ENCODE measurements at places on chromosomes 4 and X. TPM values are rescaled to one million over a fixed set of nuclear protein-coding genes. Genes with fewer than 3 reads are reported as not detected.

IL13RA2 gene
- 1.8 TPM for polyA plus RNA-seq

TMEM156 gene
- 3.2 TPM for polyA plus RNA-seq

SLITRK2 gene
- polyA plus RNA-seq, result 1.7 TPM

FGFR3 gene
- 98.6 TPM for polyA plus RNA-seq

TEX11 gene
- polyA plus RNA-seq, result 0.20 TPM

- DNase-seq, result no peak
These were observed 103.8 kb upstream of the ATP6AP2 start for GRCh38 chrX:40476958-40477357.

- DNase-seq, result no peak
These were observed 120.5 kb downstream of the CAMK2D start for GRCh38 chr4:113641025-113641431.

DNA sequence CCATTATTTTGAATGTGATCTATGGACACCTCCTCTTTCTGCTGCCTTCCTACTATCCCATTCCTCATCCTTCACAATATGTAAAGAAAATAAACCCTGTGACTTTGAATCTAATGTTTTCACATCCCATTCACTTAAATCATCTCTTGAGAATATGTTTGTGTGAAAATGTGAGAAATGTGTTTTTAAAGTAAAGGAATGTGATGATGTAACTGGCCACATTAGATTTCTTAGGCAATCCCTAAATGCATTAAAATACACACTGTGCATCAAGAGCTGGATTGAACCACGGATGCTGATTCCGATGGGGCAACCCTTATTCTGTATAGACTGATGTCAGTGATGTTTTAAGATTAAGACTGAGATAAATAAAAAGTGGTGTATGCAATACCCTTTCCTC is 558.9 kb upstream of the TENM3 start:
- DNase-seq, result no peak

GRCh38 chr4:184201179-184201578 is 16.5 kb downstream of the ENPP6 start:
- DNase-seq, result no peak

DNA sequence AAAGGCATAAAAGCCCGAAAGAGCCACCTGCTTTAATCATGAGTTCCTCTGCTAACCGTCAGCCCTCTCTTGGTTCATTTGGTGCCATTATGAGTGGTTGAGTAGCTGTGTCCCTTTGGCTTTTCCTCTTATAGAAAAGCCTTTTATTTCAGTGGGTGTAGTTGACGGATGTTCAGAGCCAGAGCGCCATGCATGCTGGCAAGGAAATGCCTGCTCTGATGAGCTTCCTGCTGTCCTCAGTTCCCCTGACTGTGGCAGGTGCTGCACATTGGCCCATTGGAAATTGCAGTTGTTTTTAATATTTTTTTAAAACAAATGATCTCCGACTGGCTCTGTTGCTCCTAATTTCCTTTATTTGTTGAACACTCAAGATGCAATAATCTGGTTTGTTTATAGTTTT is 77.3 kb upstream of the LIMCH1 start:
- DNase-seq, result no peak

- no peak for DNase-seq
These were observed 4.3 kb downstream of the AMTN start for GRCh38 chr4:70522626-70523025.

- DNase-seq, result no peak
These were observed 40.7 kb downstream of the SPCS3 start for GRCh38 chr4:176360446-176360845.

DNA sequence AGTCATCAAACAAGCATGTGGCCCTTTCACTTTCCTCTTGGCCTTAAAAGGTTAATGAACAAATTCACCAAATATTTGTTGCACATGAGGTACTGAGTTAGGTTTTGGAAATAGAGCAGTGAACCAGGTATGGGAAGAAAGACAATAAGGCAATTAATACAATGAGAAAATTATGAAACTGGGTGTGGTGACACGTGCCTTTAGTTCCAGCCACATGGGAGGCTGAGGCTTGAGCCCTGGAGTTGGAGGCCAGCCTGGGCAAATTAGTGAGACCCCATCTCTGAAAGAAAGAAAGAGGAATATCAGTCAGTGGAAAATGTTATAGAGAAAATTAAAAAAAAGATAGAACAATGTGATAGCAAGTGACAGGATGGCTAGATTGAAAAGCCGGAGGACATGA is 8.1 kb downstream of the PHEX start:
- DNase-seq, result no peak

- DNase-seq, result no peak
These were observed 214.4 kb downstream of the TEX13A start for GRCh38 chrX:105006103-105006502.

Data from renal cortex interstitium (tissue), 15 donors.